ENCODE measurements at places on chromosomes 4 and X.

- DNase-seq = peak; percentile 37
Observed at GRCh38 chr4:86401826-86402225, 42.0 kb upstream of the MAPK10 start.

GRCh38 chr4:48247142-48247877 lies 22.3 kb downstream of the TEC start:
- DNase-seq = peak; percentile 60

GRCh38 chr4:185011408-185011807 lies 6.9 kb upstream of the HELT start:
- DNase-seq = no peak

DNA sequence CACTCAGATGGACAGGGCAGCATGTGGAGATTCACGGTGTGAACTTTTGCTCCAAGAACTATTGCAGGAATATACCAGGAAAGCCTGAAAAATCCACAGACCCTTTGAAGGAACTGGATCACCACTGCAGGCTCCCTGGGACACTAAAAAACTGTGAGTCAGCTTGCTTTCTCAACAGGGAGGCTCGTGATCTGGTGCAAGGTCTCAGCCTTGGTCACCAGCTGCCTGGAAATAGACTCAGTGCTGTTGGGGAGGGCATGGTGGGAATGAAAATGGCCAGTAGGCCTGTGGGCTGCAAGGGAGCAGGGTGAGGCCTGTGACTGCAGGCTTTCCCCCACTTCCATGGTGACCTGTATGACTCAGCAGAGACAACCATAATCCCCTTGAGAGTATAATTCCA lies 426.4 kb upstream of the RPS6KA3 start:
- peak; percentile 10 for DNase-seq

- DNase-seq = no peak
Observed at GRCh38 chr4:124288706-124289486, 423.6 kb downstream of the ANKRD50 start.

DNA sequence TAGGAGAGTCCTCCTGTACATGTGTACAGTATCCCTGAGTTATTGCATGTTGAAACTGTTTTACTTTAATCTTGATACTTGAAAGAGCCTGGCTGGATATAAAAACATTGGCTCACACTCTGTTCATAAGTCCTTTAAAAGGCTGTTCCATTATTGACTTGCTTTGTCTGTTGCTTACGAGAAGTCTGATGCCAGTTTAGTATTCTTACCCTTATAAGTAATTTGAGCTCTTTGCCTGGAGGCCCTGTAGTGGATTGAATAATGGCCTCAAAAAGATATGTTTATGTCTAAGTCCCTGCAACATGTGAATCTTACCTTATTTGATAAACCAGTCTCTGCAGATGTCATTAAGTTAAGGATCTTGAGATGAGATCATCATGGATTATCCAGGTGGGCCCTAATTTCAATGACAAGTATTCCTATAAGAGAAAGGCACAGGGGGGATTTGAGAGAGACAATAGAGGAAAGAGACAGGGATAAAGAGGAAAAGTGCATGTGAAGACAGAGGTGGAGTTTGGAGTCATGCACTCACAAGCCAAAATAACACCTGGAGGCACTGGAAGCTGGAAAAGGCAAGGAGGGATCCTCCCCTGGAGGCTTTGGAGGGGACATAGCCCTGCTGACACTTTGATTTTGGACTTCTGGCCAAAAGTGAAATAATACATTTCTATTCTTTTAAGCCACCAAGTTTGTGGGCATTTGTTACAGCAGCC lies 98.1 kb downstream of the IRF2 start:
- DNase-seq = no peak

GRCh38 chrX:31516527-31516926 lies 444.7 kb upstream of the FTHL17 start:
- no peak for DNase-seq

DNA sequence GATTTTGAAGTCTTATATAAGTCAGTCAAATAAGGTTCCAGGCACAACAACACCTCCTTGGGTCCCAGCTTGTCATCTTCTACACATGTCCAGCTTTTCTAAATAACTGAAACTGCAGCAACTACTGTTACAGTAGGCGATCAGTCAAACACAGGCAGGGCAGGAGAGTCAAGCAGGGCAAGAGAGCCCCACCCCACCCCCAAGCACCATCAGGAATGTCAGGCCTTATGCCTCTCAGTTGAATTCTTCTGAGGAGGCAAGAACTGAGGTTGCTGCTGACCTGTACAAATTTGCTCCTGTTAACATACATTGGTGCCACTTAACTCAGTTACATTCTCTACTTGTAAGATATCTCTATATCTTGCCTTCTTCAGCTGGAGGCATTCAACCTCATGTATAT lies 608.8 kb upstream of the PCDH10 start:
- no peak for DNase-seq

- DNase-seq = no peak
Observed at GRCh38 chr4:117957571-117957970, 76.7 kb upstream of the NDST3 start.
